GM23338 (cell line): ENCODE measurements at places on chromosomes 3 and 15.

GRCh38 chr3:21804330-21804729 is 53.3 kb upstream of the ZNF385D start:
- DNase-seq: no peak

DNA sequence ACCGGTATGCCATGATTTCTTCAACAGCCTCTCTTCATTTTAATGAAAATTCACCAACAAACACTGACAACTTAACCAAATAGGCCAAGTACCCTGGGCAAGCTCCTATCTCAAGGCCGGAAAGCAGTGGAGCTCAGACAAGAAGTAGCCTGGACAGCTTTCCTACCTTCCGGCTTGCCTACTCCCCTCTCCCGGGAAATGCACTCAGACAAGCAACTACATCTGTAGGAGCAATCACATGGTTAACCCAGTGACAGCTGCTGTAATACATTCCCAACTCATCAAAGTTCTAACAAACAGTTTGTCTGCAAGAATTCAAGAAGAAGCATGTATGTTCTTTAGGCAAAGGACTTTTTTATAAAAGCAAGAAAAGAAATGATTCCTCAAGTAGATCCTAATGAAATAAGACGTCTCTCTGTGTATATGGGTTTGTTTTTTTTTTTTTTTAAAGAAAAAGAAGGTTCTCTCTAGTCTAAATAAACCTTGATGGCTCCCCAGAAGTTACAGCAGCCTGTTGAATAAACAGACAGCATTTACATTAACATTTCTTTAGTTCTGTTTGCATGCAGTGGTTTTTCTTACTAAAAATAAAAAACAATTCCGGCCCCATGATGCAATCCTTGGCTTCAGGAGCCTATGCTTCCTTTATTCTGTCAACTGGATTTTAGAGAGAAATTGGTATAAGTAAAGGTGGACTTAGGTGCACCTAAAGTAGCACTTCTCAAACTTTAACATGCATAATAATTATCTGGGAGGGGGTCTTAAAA is 278.7 kb downstream of the NEK10 start:
- no peak for DNase-seq

- no peak for DNase-seq
Observed at GRCh38 chr15:83815506-83815905, 161.6 kb downstream of the ADAMTSL3 start.

- no peak for DNase-seq
Observed at GRCh38 chr3:72214066-72214951, 429.4 kb upstream of the PROK2 start.

GRCh38 chr3:43879166-43879565 is 188.4 kb downstream of the ABHD5 start:
- peak; percentile 95 for DNase-seq

DNA sequence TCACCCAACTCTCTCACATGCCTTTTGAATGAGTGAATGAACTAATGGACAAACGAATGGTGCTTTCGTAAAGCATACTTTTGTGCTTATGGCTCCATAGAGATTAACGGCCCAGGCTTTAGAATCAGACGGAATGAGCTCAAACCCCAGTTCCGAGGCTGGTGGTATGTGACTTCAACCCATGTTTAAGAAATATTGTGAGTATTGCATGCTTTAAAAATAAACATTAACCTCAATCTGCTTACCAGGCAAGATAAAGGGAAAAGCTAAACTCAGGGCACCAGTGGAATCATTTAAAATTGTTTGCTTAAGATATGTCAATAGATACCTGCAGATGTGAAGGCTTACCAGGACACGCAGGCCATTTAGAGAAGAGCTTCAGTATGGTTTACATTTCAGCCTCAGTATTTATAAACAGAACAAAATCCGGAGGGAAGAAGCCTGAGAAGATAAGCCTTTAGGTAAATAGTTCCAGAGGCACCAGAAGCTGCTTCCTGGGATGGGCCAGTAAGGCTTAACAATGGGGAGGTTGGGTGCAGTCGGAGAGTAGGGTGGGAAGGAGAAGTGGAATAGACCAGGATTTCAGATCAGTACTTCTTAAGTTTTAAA is 186.4 kb downstream of the ADAMTS9 start:
- DNase-seq: no peak
